Dorsolateral prefrontal cortex (tissue), 122 donors: ENCODE measurements at places on chromosomes 5 and 9. TPM values are rescaled to one million over a fixed set of nuclear protein-coding genes. Genes with fewer than 3 reads are reported as not detected.

HSD17B3 gene
- total RNA-seq = 9.3 TPM

TMOD1 gene
- total RNA-seq = 38.2 TPM

HDAC3 gene
- total RNA-seq = 52.4 TPM

GARIN3 gene
- total RNA-seq = not detected

PPP2R2B gene
- 179 TPM for total RNA-seq

LRRC19 gene
- not detected for total RNA-seq

DNA sequence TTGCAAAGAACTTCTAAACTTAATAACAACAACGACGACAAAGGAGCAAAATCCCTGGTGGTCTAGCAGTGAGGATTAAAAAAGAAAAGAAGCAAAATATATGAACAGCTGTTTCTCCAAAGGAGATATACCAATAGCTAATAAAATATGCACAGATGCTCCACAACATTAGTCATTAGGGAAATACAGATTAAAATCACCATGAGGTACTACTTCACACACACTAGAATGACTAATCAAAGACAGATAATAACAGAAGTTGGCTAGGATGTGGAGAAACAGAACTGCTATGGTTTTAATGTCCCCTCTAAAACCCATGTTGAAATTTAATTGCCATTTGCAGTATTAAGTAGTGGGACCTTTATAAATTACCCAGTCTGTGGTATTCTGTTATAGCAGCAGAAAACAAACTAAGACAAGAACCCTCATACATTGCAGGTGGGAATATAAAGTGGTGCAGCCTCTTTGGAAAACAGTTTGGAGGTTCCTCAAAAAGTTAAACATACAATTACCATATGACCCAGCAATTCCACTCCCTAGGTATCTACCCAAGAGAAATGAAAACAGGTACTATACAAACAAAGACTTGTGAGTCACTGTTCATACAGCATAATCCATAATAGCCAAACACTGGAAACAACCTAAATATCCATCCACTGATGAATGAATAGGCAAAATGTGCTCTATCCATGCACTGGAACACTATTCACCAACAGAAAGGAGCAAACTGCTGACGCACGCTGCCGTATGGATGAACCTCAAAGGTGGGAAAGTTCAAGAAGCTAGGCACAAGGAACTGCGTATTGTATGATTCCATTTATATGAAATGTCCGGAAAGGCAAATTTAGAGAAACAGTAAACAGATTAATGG lies 11.4 kb upstream of the DUSP1 start:
- no peak for DNase-seq

DNA sequence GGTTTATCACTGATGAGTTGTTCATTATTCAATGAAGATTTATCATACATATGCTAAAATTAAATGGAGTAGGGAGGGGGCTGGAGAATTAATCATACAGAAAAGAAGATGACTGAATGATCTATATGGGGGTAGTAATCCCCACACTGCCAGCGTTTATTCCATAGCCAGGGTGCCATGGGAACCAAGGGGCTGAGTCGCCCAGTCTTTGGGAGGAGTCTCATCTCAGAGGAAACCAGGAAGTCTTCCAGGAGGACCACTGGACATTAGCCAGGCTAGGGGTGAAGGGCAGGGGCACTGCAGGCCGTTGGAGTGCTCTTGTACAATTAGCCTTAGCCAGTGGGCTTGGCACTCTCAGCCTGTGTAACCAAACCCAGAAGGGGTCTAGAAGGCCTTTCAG lies 226.5 kb downstream of the ARL15 start:
- DNase-seq = no peak

DNA sequence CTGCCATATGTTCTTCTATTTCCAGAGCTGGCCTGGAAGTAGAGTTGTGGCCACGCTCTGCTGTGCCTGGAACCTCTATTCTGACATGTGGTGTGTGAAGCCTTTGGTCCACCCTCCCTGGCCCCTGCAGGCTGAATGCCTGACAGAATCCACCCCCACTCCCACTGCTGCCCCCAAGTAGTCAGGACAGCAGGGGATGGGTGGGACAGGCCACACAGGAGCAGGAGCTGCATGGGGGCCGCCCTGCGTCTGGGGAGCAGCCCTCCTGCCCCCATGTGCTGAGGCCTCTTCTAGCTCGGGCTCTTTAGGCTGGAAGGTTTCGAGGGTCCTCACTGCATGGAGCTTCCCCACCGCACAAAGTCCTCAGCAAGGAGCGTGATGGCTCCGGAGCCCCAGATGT lies 32.6 kb upstream of the IRX4 start:
- DNase-seq = no peak

DNA sequence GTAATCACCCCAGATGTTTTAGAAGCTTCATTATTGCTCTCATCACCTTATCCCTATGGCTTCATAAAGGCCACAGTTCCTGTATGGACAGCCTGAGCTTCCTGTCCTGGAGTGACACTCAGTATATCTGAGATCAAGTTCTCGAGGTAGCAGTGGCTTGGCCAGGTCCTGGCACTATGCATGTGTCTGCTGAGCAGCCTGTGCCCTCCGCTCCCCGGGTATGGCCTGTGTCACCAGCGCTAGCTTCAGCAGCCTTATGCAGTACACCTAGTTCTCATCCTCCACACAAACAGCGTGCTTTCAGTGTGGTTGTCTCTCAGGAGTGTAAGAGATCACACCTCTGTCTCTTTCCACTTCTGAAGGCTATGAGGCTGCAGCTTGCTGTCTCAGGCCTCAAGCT lies 514.7 kb downstream of the DIRAS2 start:
- DNase-seq = no peak

GRCh38 chr5:142353071-142353472 lies 28.3 kb upstream of the SPRY4 start:
- no peak for DNase-seq

GRCh38 chr5:77908787-77909186 lies 132.6 kb upstream of the TBCA start:
- DNase-seq = no peak

DNA sequence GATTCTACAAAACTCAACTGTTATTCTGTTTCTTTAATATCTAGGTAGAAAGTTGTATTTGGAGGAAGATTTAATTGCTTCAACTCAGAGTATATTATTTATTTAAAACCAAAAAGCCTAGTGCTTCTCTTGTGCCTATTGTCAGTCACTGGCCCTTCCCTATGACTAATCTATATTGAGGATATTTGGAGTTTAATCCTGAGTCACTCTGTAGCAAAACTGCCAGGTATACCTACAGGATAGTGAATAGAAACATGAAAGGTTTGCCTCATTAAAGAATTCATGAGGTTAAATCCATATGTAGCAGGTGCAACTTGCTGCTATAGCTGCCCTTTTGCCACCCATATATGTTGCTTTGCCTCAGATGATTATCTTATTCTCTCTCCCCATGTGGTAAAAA lies 15.1 kb downstream of the PLK2 start:
- no peak for DNase-seq
